ENCODE measurements at places on chromosomes 11 and 22.

- peak; percentile 81 for DNase-seq
Observed at GRCh38 chr11:118610773-118611432, 3.5 kb downstream of the PHLDB1 start.

- DNase-seq = no peak
Observed at GRCh38 chr11:17408641-17409040, 20.2 kb upstream of the KCNJ11 start.

GRCh38 chr11:55732936-55733335 is 40.3 kb upstream of the OR5D13 start:
- DNase-seq = no peak

GRCh38 chr11:35138943-35139721 is at the start of gene CD44:
CD44 (plus strand) TSS chr11:35139171; CDS start chr11:35139304, 133 bp downstream.
- DNase-seq = peak; percentile 95

GRCh38 chr11:75576499-75576918 is 14.5 kb downstream of the SERPINH1 start:
- DNase-seq = peak; percentile 72

- DNase-seq = no peak
Observed at GRCh38 chr11:130085671-130086290, 16.1 kb downstream of the APLP2 start.

DNA sequence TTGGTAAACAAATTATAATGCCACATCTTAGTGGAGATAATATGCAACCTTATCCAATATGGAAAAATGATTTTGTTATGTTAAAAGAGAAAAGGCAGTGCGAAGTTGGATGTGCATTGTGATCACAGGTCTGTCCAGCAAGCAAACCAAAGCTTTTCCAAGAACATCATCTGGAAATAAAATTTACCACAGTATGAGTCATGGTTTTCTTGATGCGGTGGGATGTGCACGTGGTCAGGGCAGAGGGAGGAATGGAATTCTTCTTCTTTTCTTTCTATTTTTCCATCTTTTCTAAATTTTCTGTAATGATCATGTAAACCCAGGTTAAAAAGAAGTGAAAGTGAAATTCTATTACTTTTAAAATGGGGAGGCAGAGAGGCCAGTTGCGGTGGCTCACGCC is 169.8 kb downstream of the C11orf91 start:
- DNase-seq = no peak

DNA sequence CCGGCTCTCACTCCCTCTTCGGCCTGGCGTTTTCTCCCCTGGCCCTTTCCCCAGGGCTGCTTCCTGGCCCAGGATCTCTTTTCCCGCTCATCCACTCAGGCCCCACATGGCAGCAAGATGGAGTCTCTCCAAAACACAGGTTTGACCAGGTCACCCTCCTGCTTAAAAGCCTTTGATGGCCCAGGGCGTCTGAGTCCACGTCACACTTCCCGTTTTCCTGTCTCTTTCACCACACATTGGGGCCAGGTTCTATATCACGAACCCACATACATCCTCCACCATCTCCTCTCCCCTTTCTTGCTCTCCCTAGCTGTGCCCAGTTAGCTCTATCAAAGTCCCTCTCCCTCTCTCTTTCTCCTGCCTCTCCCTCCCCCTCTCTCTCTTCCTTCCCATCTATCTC is 7.8 kb upstream of the LRRC32 start:
- DNase-seq = peak; percentile 30

DNA sequence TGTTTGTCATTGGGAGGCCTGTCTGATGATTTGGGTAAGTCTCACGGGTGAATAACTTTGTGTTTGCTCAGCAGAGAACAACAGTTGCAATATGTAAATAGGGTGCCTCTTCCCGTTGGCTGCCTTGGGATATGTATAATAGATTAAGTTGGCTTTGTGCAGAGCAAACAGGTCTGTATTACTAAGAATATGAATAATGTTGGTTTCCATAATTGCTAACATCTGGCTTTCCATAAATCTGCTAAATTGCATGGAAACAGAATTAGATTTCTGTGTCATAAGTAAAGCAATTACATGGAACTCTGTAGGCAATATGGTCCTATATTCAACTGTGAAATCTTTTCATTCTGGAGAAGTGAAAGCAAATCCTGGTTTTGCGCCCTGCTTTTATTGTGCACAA is 636.0 kb upstream of the ANO5 start:
- no peak for DNase-seq

DNA sequence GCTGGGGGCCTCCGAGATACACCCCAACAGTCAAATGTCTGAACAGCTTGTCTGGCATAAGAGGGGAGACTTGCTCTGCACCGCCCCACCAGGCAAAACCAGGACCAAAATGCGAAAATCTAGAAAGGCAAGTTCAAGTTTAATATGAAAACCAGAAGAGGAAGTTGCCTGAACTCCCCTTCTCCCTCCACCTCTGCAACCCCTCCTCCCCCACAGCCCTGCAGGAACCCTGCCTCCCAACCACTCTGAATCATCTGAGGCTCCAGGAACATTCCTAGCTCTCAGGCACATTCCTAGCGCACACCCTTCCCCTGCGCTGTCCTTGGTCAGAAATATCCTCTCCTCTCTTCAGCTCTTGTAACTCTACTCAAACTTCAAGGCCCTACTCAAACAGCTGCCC is 36.7 kb downstream of the ISX start:
- no peak for DNase-seq

DNA sequence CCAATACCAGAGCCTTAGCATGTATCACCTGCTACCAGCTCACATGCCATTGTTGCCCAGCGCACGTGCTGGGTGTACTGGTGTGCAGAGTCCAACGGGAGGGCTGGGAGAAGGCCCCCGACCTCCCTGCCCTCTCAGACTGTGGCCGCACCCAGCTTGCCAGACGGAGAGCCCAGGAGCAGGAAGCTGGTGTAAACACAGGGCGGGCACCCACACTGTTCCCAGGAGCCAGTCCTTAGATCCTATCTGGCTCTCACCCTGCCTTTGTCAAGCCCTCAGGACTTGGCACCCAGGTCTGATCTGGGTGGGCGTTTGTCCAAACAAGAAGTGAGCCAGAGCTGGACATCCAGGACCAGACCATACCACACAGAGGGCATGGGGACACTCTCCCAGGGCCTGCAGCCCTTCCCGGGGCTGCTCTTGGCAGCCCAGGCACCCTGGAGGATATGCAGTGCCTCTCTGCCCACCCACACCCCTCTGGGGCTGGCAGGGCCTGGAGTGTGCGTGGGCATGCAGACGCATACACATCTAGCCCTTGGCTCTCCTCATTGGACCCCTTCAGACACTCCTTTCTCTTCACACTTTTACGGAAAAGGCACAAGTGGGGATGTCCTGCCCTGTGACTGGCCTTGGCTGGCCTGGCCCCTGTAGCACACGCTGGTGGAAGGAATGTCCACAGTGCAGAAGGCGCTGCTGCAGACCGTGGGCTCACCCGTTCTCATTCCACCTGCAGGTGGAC is 19.9 kb upstream of the CLDN5 start:
- DNase-seq = no peak

- no peak for DNase-seq
Observed at GRCh38 chr22:45290410-45290936, 5.7 kb downstream of the UPK3A start.

- DNase-seq = peak; percentile 89
Observed at GRCh38 chr22:35352214-35353111, 28.4 kb upstream of the HMOX1 start.

- DNase-seq = no peak
Observed at GRCh38 chr11:129737831-129738230, 77.8 kb upstream of the TMEM45B start.

- DNase-seq = no peak
Observed at GRCh38 chr11:19984048-19984742, 176.1 kb downstream of the DBX1 start.

DNA sequence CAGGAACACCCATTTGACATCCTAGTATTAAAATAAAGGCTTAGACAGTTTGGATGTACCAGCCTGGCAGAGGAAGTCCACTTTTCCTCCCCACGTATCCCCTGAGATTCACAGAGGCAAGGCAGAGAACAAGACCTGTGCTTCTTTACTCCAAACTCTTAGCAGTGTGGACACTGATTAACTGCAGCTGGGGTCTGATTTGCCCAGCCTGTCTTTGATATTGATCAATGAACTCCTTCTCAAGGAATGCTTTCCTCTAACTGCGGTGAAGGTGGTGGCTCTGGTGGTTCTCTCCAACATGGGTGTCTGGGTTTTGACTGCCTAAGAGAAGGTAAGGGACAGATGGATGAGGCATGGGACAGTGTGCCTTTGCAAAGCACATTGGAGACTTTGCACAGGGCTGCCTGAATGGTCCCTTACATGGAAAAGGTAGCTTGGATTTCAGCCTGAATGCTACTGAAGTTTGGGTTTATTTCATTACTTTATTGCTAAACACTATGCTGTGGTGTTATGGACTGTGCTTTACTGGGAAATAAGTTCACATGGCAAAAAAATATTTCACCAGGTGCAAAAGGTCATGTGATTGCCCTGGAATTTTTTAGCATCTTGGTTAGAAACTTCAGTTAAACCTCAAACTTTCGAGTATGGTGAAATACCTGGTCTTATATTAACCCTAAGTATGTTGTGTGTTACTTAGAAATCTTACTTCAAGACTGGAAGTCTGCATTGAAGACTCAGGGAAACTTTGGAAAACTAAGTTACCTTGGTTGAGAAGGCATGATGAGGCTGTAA is 1.8 kb downstream of the GAS2 start:
- DNase-seq = no peak

GRCh38 chr11:36702330-36703054 is 104.5 kb upstream of the RAG2 start:
- DNase-seq = no peak

- DNase-seq = no peak
Observed at GRCh38 chr11:101278286-101278685, 148.7 kb upstream of the PGR start.

- no peak for DNase-seq
Observed at GRCh38 chr11:93016595-93016994, 47.1 kb downstream of the MTNR1B start.

GRCh38 chr11:36278531-36279282 is 10.5 kb downstream of the COMMD9 start:
- DNase-seq = no peak

DNA sequence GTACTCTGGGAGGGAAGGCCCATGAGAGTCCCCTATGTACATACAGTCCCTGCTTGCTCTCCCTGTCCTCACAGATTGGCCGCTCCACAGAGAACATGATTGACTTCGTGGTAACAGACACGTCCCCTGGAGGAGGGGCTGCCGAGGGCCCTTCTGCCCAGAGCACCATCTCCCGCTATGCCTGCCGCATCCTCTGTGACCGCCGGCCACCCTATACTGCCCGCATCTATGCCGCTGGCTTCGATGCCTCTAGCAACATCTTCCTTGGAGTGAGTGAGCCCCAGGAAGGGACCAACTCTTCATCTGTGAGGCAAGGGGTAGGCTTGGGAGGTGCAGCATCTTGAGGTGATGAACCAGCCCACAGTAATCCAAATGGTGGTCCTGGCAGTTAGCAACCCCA is 6.5 kb downstream of the PELI3 start:
- DNase-seq = no peak

GRCh38 chr11:117917591-117918151 is 11.5 kb downstream of the TMPRSS13 start:
- no peak for DNase-seq

- no peak for DNase-seq
Observed at GRCh38 chr11:134101282-134101681, 32.4 kb downstream of the JAM3 start.

Measured in CD4-positive, alpha-beta T cell treated with Interleukin-15 for 1 hour (primary cell).